Islet precursor cell (in vitro differentiated cells): ENCODE measurements at places on chromosomes 3 and 15.

DNA sequence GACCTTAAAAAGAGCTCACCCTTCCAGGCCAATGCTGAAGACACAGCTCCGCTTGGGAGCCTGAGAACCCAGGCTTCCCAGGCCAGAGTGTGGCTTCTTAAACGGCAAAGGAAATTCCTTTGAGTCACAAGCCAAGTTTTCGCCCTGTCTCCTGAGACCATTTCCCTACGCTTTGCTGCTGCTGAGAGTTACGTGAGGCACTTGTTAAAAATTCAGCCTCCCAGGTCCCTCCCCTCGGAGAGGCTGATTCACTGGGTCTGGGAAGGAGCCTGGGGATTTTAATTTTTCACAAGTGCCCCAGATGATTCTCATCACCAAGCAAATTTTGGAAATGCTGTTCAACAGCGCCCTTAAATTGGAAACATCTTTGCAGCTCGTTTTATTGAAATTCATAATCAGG, 25.5 kb downstream of the RLBP1 start:
- no peak for DNase-seq

DNA sequence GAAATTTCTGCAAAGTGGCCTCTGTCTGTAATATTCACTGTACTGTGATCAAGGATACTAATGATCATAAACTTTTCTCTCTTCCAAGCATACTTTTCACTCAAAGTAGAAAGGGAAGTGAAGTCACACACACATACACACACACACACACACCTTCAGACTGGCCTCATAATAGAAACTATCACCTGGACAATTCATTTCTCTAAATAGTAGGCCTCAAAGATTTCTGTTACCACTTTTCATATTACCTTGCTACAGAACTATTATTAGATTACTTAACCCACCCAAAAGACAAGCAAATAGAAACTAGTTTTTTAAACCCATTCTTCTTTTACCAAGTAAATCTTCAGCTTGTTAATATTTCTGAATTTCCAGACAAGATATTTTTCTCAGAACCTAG, 12.2 kb downstream of the CPB1 start:
- DNase-seq: no peak

DNA sequence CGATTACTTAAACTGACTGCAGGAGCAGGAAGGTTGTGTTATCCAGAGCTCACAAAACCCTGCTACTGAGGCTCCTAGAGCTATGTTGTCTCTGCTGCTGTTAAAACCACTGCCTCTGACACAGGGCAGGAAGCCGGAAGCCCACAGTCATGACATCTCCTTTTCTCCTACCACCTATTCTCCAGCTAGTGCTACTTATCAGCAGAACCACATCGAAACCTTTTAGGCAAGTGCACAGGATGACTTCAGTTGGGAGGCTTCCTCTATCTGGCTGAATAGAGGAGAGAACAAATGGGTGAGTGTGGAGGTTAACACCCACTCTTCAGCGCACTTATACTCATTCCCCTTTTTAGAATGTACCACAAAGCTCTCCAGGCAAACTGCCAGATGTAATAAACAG, 638.0 kb downstream of the OTOL1 start:
- no peak for DNase-seq

DNA sequence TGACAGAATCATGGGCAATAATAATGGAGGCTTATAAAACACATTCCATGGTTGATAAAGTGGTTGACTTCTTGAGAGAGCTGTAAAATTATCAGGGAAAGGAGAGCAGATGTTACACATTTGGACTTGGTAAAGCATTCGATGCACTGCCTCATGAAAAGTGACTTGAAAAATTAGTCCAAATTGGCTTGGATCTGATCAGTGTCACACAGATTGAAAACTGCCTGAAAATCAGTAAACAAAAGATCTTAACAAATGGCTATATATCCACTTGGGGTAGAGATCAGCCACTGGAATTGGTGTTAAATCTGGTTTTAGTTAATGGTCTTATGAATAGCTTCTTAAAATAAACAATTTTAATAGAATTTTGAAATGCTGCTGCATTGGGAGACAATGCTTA, 20.3 kb downstream of the SHOX2 start:
- no peak for DNase-seq

DNA sequence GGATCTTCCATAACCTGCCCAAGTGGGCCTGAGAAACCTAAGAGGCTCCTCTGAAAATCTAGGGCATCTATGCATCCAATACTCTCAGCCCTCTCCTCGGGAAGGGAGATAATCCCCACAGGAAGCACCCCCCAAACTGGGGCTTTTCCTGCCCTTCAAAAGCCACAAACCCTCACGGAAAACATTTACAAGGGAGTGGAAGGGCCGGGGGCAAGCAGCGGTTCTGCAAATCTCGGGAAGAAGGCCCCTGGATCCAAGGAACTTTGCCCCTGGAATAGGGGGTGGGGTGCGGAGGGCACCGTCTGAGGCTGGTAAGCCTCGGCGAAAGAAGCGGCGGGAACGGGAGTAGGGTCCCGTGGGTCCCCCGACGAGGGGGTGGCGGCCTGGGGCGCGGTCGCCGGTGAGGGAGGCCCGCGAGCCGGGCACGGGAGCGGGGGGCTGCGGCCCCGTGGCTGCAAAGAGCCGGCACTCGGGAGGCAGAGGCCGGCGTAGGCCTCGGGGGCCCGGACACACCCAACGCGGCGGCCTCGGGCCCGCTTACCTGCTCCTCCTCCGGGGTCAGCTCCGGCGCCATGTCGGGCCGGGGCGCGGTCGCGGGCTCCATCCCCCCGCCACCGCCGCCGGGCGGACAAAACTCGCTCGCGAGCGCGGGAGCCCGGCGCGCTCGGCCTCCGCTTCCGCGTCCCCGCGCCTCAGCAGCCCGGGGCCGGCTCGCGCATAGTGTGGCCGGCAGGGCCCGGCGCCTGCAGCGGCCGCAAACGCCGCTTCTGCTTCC, 755 bp downstream of the PTPN9 start:
- DNase-seq: peak; percentile 62

DNA sequence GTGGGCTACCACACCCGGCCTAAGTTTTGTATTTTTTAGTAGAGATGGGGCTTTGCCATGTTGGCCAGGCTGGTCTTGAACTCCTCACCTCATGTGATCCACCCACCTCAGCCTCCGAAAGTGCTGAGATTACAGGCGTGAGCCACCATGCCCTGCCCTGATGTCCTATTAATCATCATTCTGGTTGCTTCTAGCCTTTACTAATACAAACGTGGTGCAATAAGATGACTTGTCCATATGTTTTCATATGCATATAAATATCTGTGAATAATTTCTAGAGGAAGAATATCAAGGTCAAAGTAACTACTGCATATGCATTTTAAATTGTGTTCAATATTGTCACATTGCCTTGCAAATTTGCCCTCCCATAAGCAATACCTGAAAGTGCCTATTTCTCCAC, 25.5 kb upstream of the PDHB start:
- no peak for DNase-seq

DNA sequence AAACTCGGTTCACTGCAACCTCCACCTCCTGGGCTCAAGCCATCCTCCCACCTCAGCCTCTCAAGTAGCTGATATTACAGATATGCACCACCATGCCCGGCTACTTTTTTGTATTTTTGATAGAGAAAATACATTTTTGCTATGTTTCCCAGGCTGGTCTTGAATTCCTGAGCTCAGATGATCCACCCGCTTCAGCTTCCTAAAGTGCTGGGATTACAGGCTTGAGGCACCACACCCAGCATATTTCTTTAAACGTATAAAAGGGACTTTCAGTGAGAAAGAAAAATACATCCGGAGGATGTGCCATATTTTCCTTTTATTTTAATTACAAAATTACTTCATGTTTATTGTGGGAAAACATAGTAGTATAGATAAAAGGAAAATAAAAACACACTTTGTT, 55.2 kb downstream of the RPL39L start:
- DNase-seq: no peak

GRCh38 chr15:78127882-78128281, 3.4 kb downstream of the CIB2 start:
- DNase-seq: no peak

GRCh38 chr15:67779549-67780111, 45.7 kb upstream of the SKOR1 start:
- DNase-seq: no peak

DNA sequence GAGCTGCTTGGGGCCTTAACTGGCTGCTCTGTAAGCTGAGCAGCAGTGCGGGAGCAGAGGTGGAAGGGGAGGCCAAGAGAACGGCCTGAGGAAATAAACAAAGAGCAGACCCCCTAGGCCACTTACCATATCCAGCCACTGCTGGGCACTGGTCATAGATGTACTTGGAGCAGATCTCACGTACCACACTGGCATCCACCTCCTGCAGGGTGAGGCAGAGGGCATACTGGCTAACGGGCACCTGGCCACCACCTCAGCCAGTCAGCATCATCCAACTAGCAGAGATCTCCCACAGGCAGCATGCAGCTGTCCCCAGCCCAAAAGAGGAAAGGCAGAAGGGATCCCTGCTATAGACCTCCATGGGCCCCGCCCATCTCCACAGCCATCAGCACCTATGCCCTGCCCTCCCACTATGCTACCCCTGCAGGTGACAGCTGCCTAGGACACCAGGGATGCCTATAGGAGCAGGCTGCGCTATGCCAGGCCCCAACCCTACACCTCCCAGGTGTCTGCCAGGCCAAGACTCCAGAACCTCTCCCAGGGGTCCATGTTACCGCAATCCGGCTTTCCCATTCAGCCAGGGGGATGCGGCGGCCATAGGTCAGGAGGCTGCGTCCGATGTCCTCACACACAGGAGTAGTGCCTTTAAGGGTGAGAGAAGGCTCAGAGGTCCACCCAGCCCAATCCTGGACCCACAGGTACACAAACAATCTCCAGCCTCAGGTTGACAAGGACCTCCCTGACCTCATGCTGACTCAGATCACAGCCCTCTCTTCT, 4.6 kb upstream of the COL7A1 start:
- DNase-seq: no peak

- no peak for DNase-seq
Measured at GRCh38 chr15:56733136-56734012, at the start of gene ZNF280D. Gene ZNF280D, minus strand, starts transcription at chr15:56733509. Its CDS starts 26,400 bp downstream, at chr15:56707109.

GRCh38 chr3:12532182-12532581, 13.1 kb downstream of the MKRN2OS start:
- no peak for DNase-seq

GRCh38 chr3:62415312-62415801, 42.0 kb upstream of the FEZF2 start:
- DNase-seq: no peak

GRCh38 chr15:77621847-77622208, 10.9 kb downstream of the LINGO1 start:
- no peak for DNase-seq

GRCh38 chr15:87860743-87861142, 395.8 kb downstream of the NTRK3 start:
- no peak for DNase-seq

DNA sequence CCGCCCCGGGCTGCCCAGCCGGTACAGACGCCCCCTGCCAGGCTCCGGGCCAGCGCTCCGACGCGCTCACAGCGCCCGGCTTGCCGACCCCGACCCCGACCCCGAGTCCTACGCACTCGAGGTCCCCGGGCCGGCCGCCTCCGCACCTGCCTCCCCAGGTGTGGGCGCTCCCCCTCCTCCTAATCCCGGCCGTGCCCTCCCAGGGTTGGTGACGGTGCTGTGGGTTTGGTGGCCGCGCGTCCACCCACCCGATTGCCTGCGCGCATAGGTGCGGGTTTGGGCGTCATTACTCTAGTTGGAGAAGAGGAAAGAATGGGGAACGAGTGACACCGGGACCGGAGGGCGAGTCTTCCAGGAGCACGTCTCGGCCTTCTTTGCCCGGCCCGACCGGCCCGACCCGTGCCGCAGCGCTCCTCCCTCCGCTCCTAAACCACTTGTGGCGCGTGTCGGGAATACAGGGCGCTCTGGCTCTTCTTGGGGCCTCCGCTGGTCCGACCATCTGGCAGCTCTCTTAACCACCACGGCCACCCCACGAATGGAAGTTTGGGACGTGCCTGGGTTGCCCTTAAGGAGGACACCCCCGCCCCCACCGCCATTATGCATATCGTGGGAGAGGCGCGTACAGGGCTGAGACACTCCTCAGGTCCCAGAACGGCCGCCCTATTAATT, 810 bp upstream of the THRB start:
- DNase-seq: peak; percentile 87

DNA sequence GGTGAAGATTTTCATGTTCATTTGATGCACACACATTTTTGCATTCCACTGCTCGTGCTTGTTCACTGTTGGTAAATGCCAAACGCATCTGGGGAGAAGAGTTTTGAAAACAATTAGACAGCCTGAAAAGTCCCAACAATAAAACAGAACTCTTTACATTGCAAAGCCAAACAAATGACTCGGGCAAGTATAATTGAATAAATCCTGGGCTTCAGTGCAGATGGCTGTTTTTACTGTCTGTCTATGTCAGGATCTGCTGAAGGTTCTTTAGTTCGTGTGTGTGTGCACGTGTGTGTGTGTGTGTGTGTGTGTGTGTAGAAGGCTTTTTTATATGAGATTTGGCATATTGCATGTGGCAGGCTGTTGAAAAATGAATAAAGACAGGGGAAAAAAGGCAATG, 277.5 kb upstream of the CDIN1 start:
- no peak for DNase-seq

GRCh38 chr3:71854096-71854495, 69.1 kb upstream of the PROK2 start:
- no peak for DNase-seq

DNA sequence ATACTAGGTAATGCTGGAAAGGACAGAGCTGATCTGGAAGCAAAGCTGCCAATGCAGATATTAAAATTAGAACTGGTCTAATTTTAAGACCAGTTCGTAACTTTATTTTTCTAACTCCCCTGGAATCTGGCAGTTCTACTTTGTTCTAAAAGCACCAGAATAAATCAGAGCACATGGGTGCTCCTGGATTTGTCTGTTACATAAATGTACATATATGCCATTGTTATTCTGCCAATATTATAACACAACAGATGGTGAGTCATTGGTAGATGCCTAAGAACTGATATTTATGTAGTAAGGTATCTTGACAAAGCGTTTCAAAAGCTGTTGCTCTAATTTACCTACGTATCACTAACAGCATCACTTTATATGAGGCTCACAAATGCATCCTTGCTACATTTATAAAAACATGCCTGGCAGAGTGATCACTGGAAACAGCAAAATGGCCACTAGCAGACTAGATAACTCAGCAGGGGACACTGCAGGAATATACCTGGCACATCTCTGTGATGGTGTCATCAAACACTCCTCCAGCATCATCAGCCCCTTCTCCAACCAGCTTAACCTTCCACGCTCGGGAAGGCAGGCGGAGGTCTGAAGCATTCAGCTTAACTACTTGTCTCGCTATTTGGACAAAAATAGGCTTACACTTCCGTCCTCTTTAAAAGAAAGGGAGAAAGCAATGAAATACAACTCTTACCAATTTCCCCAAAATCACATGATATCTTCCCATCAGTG, 26.2 kb downstream of the FBXL22 start:
- no peak for DNase-seq

- no peak for DNase-seq
Measured at GRCh38 chr3:20537234-20537633, 351.2 kb upstream of the SGO1 start.

- DNase-seq: peak; percentile 90
Measured at GRCh38 chr15:70356919-70357318, 259.2 kb upstream of the TLE3 start.
